ENCODE measurements at places on chromosomes 16 and 17.

GRCh38 chr16:15510992-15511391 is 76.6 kb downstream of the BMERB1 start:
- DNase-seq = no peak

GRCh38 chr17:58252141-58252540 is 13.8 kb downstream of the LPO start:
- DNase-seq = no peak

DNA sequence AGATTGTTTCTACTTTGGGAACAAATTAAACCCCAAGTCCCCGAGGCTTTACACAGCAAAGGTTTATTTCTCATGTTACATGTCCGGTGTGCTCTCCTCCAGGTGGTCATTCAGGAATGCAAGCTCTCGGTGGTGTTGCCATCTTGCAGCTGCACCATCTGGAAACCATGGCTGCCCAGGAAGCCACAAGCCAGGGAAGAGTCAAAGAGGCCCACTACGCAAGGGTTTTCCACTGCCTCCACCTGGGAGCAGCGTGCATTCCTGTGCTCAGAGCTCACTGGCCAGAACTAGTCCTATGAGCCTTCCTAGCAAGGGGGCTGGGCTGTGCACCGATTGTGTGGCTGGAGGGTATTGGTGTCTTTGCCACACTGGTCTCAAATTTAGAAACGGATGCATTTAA is 128.8 kb upstream of the FOXF1 start:
- no peak for DNase-seq

DNA sequence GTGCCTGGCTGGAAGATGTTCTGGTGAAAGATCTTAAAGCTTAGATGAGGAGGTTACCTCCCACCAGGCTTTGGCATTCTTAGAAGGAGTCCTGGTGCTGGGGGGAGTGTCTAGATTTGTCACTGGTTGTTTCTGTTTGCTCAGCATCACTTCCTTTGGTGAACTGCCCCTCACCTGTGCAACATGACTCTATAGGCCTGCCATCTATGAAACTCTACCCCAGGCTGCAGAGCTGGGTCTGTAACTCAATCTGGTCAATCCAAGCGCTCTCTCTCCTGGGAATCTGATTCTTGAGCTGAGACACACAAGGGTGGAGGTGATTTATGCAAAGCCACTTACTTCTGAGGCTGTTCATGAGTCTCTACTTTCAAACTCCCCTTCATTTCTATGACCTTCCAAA is 399.4 kb downstream of the NPIPA7 start:
- DNase-seq = no peak

DNA sequence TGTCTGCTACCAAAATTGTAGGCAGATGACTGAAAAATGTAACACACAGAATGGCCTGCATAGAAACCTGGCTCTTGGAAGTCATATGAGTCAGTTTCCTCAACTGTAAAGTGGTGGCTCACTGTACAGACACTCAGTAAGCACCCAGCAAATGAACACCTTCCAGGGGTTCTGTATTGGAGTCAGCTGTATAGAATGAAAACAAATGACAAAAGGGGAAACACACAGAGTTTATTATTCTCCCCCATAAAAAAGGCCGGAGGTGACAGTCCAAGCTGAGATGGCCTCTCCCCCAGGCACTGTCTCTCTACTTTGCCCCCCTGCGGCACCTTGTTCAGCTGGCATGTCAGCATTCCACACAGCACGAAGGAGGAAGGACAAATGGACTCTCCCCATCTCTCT is 6.2 kb upstream of the MEOX1 start:
- DNase-seq = no peak

- DNase-seq = no peak
Observed at GRCh38 chr16:18062713-18063112, 273.8 kb downstream of the NPIPA8 start.

- no peak for DNase-seq
Observed at GRCh38 chr17:64217249-64217691, 45.8 kb downstream of the TEX2 start.

DNA sequence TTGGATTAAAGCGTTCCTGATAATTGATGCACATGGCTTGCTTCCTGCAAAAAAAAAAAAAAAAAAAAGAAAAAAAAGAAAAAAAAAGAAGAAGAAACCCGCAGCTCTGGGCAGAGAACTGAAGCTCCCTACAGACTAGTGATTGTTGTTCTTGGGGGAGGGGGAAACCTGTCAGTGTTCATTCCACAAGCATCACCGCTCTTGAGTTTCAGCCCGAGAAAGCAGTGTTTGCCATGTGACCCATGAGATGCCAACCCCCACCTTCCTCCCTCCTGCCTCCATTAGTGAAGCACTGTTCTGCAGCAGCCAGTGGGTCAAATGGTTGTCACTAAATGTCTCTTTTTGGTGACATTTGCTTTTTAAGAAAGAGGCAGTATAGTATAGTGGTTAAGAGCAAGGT is 1.7 kb downstream of the USP43 start:
- DNase-seq = no peak

DNA sequence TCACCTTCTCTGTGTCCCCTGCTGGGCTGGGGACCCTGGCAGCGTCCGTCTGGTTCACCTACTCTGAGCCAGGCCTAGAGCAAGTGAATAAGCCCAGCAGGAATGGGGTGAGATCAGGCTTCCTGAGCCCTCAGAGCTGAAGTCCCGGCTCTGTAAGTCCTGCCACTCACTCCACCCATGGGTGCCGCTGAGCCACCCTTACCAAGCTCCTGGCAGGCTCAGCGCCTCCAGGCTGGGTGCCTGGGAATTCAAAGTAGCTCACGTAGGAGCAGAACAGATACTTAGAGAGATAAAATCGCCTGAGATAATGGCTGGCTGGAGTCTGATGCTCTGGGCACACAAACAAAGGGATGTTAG is 9.8 kb upstream of the LASP1NB start:
- no peak for DNase-seq

DNA sequence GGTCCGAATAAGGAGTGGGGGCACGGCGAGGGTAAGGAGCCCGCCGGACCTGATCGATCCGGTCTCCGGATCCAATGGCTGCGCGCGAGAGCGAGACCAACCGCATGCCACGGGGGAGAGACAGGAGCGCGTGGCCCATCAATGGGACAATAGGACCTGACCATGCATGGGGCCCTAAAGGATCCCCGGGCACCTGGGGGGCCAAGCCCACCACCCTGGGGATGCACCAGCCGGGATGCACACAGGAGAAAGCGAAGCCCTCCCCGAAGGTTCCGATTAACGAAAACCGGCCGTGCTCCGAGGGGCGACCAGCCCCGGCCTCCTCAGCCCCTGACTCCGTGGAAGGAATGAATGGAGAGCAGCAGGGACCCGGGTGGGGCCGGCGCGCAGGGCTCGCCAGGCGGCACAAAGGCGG is 525 bp downstream of the JPT1 start:
- DNase-seq = no peak

- no peak for DNase-seq
Observed at GRCh38 chr17:13421581-13422130, 180.1 kb downstream of the HS3ST3A1 start.

DNA sequence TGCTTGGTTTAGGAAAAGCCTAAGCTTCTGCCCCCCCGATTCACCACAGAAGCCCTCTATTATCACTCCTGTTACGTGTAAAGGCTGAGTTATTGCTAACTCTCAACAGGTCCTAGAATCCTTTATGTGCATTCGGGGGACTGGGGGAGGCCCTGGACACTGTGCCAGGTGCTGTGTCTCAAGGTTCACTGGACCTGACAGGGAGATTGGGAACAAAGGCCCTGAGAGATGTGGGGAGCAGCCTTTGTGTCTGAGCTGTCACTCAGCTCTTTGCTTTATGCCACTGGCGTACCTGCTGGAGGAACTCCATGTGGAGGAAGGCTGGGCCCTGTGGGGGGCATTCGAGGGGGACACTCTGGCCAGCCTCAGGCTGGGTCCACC is 65.9 kb downstream of the METRNL start:
- no peak for DNase-seq

GRCh38 chr16:66968847-66969246 is 7.8 kb downstream of the CES3 start:
- no peak for DNase-seq

DNA sequence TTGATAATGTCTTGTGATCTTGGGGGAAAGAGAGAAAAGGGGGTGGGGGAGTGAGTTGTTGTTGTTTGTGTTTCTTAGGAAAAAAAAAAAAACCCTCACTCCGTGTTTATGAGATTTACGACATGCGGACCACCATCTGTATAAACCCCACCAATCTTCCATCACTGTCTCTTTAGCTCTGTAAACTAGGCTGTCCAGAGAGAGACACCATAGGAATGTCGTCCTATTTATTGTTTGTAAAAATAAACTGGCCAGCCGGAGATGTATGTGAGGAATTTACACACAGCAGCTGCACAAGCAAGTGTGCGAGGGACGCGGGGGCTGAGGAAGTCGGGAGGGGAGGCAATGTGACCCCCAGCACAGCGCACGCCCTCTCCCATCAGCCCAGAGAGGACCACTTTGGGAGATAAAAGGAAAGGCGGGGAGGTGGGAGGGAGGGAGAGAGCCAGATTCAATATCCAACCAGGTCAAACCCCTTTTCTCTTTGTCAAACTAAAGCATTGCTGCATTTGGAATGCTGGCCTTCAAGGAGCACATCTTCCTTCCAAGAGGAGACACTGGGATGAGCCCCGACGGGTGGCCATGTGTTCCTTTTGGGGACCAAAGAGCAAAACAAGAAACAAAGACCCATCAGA is 136.2 kb upstream of the SALL1 start:
- no peak for DNase-seq

- DNase-seq = peak; percentile 79
Observed at GRCh38 chr17:79042421-79043190, 18.6 kb downstream of the C1QTNF1 start.

- DNase-seq = no peak
Observed at GRCh38 chr17:29677824-29678223, 55.1 kb upstream of the CORO6 start.

- no peak for DNase-seq
Observed at GRCh38 chr16:2756288-2757015, 4.0 kb downstream of the SRRM2 start.

DNA sequence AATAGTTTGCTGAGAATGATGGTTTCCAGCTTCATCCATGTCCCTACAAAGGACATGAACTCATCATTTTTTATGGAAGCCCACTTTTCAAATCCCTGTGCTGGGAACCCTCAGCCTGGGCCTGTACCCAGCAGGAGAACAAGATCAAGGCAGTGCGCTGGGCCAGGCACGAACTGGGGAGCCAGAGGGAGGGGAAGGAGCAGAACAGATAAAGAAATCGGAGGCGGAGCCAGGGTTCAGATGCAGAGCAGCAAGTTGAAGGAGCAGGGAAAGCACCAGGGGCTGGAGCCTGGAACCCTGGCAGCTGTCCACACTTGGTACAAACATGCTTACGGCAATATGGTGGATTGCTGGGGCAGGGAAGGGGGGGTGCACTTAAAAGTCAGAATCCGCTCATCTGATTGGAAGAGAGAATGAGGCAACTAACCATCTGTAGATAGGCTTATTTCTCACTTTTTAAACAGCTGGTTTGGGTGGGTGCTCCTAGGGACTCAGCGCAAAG is 107.5 kb downstream of the NOG start:
- DNase-seq = no peak

Measured in HTR-8/SVneo (cell line).